ENCODE measurements at places on chromosomes 6 and 20.

- no peak for DNase-seq
Measured at GRCh38 chr20:25493748-25494505, 86.5 kb downstream of the GINS1 start.

- DNase-seq, result no peak
Measured at GRCh38 chr6:51261691-51262090, 443.0 kb downstream of the TFAP2B start.

DNA sequence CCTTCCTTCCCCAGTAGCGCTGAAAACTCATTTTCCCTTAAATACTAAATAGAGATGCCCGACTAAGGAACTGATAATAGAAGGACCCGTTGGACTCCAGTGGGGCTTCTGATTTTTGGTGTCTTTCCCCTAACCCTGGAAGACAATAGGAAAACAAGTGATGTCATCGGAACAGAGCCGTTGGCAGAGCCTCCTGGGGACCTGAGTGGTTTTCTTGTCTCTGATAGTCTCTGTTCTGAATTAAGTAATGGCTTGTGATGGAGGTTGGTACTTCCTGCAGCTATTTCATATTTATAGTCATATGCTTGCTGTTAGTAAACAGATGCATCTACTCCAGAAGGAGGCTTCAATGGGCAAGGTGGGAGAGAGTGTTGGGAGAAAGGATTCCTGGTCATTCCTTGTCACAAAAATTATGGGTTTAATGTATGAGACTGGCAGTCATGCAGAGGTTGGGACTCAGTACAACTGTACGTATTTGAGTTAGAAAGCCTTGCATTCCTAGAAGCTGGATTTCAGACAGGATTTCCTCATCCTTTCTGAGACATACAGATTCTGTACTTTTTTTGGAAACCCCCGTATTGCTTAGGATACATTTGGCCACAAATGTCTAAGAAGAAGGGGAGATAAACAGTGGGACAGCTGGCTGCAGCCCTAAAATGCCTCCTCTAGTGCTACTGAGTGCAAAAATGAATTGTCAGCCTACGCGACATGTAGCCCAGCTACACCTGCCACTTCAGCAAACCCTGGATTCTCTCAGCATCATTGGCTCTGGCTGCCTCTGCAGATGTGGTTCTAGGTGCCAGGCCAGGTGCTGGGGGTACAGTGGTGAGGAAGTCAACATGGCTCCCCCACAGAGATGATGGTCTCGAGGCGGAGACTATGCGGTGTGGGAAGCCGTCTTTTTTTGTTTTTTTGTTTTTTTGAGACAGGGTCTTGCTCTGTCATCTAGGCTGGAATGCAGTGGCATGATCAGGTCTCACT is 38.1 kb downstream of the CDS2 start:
- DNase-seq, result no peak

GRCh38 chr6:2432292-2432691 is 186.9 kb upstream of the GMDS start:
- no peak for DNase-seq

GRCh38 chr20:8118039-8118438 is 14.0 kb upstream of the PLCB1 start:
- DNase-seq, result no peak

DNA sequence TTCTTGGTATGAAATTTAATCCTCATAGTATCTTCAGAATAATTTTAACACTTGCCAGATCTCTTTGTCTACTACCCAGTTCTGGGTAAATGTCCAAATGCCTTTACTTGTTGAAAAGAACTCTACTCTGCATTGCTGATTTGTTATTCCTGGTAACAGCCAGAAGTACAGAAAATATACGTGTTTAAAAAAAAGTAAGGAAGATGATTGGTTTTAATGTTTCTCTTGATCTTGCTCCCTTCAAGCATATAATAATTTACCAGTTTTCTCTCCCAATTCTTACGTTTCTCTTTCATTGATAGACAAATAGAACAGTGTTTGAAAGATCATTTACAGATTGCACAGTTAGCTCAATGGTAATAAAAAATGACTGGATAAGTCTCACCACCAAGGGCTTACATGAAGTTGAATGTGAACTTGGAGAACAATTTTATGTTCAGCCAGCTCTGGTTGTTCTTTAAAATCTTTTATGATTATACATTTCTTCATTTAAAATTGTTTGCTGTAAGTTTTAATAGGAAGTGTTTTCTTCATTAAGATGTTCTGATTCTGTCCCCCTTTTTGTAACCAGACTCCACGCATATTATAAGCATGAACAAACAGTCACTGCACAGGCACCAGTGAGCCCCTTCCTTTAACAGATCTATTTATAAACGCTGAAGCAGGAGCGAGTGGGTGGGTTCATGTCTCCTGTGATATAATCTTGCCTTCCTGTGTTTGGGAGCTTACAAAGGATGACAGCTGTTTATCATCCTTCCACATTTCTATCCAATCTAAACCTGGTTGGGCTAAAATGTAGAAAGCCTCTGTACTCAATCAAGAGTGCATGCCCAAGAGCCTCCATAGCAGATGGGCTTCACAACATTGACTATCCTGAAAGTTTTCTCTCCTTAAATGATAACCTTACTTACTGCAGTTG is 299.5 kb downstream of the PRL start:
- no peak for DNase-seq

DNA sequence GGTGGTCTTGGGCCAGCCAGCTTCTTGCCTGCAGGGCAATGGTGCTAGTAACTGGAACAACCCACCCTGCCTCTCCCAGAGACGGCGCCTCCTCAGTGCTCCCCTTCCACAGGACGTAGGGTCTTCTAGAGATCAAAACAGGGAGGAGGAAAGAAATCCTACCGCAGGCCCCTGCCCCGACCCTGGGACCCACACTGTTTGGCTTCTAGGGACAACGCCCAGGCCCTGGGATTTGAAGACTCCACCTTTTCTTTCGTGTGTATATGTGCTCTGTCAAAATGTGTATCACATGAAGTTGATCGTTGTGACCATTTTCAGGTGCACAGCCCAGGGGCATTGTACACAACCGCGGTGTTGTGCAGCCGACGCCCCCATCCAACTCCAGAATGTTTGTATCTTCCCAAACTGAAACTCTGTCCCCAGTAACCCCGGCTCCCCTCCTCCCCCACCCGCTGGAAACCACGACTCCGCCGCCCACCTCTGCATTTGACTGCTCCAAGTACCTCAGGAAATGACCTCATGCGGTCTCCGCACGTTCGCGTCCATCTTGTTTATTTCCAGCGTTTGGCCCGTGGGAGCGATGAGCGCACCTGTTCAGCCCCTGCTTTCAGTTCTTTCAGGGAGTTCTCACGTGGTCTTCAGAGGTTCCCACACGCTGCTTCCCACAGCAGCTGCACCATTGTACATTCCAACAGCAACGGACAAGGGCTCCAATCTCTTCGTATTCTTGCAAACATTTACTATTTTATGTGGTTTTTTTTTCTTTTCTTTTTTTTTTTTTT is 3.4 kb upstream of the BHLHE23 start:
- DNase-seq, result peak; percentile 44

DNA sequence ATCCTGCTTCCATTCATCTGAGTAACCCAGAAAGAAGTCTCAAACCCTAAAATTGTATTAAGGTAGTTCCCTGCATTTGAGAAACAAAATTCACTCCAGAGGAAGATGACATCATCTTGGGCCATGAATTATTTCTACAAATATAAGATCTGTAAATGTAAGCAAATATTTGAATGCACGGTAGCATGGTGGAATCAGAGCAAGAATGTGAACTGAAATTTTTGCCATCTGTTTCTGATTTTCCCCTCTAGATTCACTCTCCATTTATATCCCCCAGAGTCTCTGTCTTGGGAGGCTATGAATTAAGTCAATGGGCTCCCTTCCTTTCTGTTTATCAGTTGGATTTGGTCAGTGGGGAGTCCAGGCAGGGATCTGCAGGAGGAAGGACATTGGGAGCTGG is 5.8 kb upstream of the MAP3K5 start:
- DNase-seq, result no peak

- no peak for DNase-seq
Measured at GRCh38 chr6:96889146-96889545, 8.5 kb downstream of the NDUFAF4 start.

GRCh38 chr20:32191422-32191821 is 16.1 kb downstream of the PLAGL2 start:
- DNase-seq, result no peak

GRCh38 chr6:24454452-24454851 is 34.9 kb downstream of the GPLD1 start:
- no peak for DNase-seq

GRCh38 chr6:143937668-143937970 is 70.4 kb downstream of the PLAGL1 start:
- no peak for DNase-seq

GRCh38 chr6:160445130-160445529 is 97.0 kb downstream of the SLC22A3 start:
- no peak for DNase-seq

DNA sequence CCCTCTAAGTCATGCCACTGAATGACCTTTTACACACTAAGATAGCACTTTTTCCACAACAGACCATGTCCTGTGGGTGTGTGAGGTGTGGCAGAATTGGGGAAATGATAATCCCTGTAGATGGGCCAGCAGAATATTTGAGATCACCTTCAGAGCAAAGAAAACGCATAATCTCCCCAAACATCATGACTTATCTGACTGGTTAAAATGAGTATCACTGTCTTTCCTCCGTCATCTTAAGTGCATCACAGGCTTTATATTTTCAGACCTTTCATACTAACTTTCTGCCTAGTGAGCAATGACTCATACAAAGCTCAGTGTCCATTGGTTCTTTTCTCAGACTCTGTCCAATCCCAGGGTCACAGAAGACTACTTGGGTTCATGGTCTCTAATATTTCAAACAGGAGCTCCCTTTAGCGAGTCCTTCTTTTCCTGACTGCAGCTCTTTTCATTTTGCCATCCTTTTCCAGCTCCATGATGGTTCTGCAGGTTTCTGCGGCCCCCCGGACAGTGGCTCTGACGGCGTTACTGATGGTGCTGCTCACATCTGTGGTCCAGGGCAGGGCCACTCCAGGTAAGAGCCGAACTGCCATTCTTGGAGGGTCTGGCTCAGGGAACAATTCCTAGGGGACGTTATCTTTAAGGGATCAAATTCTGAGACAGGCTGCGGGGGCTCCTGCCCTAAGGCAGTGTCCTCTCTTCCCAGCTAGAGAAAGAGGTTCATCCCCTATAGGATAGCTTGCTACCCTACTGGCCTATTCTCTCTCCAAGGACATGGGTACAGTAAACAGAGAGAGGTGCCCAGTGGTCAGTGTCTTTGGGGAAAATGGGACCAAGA is at the start of gene HLA-DPB1:
Gene HLA-DPB1 (plus strand): TSS at position 423 of the 838 bp plus-strand sequence. CDS start 52 bp downstream, at position 475.
- DNase-seq, result no peak

- no peak for DNase-seq
Measured at GRCh38 chr20:58867211-58867610, 14.7 kb downstream of the GNAS start.

DNA sequence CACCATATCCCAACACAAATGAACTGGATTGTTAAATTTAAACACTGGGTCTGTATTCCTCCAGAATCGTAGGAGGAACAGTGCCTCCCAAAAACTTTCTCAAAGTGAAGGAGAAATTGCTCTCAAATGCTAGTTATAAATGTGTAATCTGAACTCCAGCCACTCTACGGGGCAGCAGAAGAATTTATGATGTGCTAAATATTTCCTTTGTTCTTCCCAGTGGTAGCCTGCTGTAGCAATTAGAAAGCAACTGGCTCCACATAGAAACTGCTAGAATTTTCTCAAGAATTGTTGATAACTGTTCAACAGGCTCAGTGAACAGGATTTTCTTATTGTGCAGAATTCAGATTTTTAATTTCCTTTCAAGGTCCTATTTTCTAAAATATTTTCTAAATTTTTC is 49.8 kb upstream of the EYA4 start:
- DNase-seq, result no peak

- DNase-seq, result no peak
Measured at GRCh38 chr6:14290772-14291330, 173.3 kb downstream of the CD83 start.

- no peak for DNase-seq
Measured at GRCh38 chr6:158766621-158767455, 52.3 kb downstream of the EZR start.

- peak; percentile 64 for DNase-seq
Measured at GRCh38 chr20:43749734-43750294, 23.0 kb upstream of the GTSF1L start.

DNA sequence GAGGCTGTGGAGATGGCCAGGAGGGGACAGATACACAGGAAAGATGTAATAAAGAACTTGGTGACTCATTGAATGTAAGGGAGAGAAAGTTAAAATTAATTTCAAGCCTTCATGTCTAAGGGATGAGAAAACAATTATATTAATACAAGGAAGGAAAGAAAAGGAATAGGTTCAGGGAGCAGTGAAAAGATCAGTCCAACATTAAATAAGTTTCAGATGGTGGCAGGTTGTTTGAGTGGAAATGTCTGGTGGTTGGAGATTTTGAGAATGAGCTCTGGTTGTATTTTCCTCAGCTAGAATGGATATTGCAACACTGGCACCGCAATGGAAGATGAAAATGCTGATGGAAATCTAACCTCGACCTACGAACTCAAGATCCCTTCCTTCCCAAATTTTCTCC is 304.3 kb downstream of the COL12A1 start:
- no peak for DNase-seq

DNA sequence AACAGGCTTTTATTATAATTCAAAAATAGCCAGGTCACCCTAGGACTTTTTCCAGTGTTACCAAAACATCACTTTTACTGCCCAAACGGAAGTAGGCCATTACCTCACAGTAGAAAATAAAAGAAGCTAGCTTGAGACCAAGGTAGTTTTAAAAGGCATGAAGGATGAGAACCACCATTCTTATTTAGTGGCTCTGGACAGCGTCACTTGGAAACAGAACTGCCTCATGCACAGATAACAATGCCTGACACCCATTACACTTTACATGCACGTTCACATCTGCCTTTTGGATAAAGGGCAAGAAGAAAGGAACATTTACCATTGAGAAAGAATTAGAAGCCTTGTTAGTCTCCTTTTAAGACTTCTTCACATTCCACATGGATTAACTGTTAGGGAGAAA is 1.9 kb upstream of the PAQR8 start:
- DNase-seq, result no peak

- DNase-seq, result no peak
Measured at GRCh38 chr6:102051720-102052119, 658.2 kb downstream of the GRIK2 start.

DNA sequence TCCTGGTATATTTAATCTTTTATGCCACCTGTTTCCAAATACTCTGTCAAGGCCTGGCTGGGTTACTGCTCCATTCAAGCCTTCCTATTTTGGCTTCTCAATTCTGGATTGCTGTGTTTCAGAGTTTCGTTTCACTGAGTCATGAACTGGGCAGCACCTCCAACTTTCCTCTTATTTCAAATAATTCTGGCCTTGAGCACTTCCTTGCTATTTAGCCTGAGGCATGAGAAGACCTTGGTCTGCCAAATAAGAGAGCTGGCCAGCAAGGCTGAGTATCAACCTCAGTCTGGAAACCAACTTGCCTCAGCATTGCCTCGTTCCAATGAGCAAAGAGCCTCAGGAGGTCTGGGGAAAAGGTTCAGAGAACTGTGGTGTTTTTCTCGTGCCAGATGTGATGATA is 66.6 kb downstream of the TNFAIP3 start:
- no peak for DNase-seq

DNA sequence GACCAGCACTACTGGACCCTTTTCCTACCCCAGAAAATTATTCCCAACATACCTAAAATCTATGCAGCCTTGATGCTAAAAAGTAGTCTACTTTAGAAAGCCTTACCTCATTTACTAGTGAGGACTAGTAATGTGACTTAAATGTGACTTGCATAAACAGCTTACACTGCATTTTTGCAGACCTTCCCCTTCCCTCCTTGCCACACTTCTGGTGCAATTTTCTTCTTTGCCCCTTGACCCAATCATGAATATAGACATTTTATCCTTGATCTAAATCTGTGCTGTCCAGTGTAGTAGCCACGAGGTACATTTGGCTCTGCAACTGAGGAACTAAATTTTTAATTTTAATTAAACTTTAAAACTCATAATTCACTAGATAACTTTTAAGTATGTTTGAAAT is 7.0 kb upstream of the ZKSCAN8 start:
- DNase-seq, result no peak
